Stimulated activated CD4-positive, alpha-beta T cell treated with anti-CD3 and anti-CD28 coated beads, Interleukin-1b, Interleukin-23, amount 100 ng/mL, for 24 hours (primary cell): ENCODE measurements at places on chromosomes 12 and 14.

GRCh38 chr14:94363151-94363624 is 25.2 kb downstream of the SERPINA1 start:
- no peak for DNase-seq

GRCh38 chr12:108876550-108876949 is 3.3 kb upstream of the DAO start:
- no peak for DNase-seq

GRCh38 chr14:104254735-104255400 is 116.5 kb downstream of the KIF26A start:
- no peak for DNase-seq

DNA sequence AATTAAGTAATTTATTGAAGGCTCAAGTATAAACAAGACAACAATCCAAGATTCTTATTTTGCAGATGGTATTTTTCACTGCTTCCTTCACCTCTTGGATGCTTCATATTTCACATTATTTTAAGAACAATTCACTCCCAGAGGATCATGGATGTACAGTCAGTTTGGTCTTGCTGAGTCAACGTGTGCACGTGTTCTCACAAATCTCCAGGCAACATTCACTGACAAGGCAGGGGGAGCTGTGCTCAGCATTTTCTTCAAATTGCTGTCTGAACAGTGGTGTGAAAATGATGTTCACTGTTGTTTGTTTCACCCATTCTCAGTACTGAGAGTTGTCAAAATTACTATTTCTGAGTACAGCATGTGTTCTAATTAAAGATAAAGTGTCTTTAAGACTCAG is 118.3 kb upstream of the SLC38A4 start:
- no peak for DNase-seq

- no peak for DNase-seq
These were observed 486.4 kb downstream of the TMTC2 start for GRCh38 chr12:83172866-83173649.

- DNase-seq, result no peak
These were observed 12.2 kb upstream of the TUBA1A start for GRCh38 chr12:49200919-49201594.

- no peak for DNase-seq
These were observed 4.8 kb downstream of the TGFB3 start for GRCh38 chr14:75976826-75977581.

DNA sequence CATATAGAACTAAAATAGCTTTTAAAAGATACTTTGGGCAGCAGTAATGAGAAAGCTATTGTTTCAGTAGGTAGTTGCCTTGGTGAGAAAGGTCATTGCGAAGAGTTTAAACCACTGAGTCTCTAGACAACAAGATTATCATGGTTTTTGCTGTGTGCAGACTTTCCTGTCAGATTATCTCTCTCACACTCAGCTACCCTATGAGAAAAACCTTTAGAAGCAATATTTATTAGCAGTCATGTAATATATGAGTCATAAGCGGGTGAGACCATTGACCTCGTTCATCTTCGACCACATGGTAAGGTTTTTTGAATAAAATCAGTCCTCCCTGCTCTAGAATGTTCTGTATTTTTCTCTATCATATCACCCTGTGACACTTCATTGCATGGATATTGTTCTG is 59.9 kb downstream of the GPR65 start:
- no peak for DNase-seq

GRCh38 chr12:100942984-100943749 is 148.6 kb downstream of the ANO4 start:
- DNase-seq, result no peak

- DNase-seq, result no peak
These were observed 131.9 kb downstream of the MDGA2 start for GRCh38 chr14:47543459-47543858.

DNA sequence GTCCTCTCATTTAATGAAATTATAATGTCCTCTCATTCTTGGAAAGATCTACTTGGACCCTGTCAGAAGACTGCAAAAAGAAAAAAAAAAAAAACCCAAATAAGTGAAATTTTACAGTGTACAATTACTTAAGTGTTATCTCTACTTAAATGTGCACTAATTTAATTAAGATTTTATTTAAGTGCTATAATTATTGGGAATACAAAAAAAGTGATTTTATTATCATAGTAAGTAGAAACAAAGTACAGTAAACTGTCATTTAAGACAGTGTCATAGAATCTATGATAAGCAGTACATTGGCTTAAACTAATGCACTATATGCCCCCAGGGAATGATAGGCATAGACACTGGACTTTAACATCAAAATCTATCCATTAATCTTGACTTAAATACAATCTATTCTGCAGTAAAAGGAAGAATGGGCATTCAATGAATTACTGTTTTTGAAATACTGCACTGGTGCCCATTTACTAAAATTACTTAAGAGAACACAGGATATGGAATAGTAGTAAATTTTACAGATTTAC is 23.3 kb downstream of the INSM2 start:
- no peak for DNase-seq

DNA sequence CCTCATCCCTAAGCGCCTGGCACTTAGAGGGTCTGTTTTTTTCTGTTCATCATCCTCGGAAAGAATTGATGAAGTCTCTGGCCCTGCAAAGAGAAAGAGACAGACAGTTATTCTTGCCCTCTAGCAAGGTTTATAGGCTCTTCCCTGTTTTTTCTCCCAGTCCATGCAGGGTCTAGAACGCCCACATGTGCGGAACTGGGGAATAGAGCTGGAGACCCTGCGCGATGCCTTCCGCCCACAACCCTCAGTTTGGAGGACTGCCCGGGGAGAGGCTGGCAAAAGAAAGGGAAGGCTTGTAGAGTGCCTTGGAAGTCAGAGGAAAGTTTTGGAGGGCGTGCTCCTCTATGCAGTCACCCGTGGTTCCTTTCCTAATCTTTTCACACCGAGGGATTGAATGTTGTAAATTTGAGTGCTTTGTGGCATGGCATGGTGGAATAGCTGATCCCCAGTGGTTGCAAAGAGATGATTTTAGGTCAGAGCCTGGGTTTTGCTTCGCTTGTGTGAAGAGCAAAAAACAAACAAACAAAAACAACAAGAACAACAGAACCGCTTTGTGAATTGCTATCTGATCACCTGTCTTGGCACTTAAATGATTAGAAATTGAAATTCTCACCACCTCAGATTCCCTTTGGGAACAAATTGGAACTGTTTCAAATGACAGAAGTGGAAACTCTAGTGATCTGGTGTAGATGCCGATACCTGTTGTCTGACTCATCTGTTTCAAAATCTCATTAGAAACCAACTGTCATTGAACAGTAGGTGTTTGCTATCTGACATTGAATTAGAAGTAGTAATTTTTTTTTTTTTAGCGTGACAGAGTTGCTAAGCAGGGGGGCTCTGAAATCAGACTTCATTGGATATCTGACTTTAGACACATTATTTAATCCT is 947 bp downstream of the GAS2L3 start:
- DNase-seq, result no peak

GRCh38 chr12:32451816-32452215 is 52.5 kb downstream of the FGD4 start:
- DNase-seq, result no peak

DNA sequence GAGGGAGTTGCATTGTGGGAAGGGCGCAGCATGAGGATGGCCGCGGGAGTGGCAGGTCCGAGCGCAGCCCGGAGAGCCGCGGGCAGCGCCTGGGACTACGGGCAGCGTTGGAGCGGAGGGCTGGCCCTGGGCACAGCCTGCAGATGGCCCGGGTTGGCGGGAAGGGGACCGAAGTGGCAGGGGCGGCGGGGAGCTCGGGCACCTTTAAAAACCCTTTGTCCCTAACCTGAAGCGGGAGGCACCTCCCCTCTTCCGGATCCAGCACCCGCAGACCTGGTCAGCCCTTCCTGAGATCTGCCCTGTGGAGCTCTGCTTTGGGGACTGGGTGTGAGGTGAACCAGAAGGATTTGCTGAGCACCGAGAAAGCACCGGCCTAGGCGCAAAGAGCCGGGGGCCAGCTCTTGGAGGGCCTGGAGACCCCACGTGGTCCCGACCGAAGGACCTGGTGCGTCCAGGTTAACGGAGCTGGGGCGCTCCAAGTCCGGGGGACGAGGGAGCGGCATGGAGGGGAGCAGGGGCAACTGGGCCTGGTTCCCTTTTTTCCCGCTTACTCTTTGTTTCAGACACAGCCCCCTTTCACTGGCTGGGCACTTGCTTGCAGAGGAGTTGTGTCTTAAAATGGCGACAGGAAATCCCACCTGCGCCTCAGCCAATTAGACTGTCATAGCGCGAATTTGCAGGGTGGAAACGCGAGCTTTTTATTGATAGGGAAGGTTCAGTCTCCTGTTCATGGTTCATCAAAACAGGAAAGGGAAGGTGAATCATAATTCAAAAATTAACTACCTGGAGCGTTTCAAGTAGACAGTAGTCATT is 792 bp upstream of the SLC38A1 start:
- peak; percentile 62 for DNase-seq

DNA sequence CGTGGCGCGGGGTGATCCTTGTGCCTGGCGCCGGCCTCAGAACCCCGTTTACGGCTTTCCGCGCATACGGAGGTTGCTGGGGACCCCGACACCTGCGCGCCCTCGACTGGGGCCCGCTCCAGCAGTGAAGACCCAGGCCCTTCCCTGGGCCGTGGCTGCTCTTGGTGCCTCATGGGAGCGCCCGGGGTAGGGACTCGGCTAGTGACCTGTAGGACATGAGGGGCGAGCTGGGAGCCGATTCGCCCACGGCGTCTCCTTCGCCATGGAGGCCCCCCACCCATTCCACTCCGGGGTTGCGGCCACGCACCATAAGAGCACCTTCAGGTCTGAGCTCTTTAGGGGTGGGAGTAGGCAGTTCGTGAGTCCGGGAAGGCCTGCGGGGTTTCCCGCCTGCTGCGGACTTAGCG is 14.2 kb upstream of the PAX9 start:
- no peak for DNase-seq

GRCh38 chr12:2051700-2052621 is 826 bp upstream of the CACNA1C start:
- no peak for DNase-seq

- no peak for DNase-seq
These were observed 86.6 kb downstream of the PAPLN start for GRCh38 chr14:73323896-73324399.

GRCh38 chr14:68393259-68393658 is 399.6 kb downstream of the ZFP36L1 start:
- no peak for DNase-seq

GRCh38 chr12:109782326-109782703 is 50.9 kb downstream of the TRPV4 start:
- no peak for DNase-seq

DNA sequence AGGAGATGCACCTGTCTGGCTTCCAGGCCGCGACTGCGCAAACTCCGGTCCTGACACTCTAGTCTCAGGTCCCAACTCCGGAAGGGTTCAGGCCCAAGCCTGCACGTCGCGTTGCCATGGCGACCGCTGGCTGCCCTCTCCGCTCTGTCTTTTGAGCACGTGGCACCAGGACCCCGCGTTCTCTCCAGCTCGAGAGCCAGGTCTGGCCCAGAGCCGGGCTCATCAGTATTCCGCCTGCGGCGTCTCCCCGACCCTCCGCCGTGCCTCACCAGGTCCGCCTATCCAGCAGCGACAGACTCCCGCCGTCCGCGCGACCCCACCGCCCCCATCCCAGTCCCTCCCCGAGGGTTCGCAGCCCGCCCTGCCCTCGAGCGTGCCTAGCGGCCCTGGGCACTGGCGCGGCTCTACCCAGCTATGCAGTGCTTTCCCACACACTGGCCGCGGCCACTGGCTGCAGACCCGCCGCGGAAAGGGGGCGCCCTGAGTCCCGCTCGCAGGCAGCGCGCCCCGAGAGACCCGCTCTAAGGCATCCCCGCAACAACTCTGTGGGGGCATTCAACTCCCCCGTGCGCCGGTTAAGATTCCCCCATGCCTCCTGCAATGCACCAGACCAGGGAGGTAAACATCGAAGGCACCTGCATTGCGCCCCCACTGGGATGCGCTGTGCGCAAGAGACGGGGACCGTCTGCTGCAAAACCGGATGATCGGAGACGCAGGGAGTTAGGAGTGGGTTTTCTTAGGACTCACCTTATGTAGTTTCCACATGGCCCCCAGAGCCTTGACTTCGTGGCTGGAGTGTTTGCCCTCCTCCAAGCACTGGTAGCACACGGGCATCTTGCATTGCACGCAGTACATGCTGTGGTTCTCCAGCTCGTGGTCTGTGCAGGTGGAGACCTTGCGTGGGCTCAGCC is 1.3 kb downstream of the TRIM9 start:
- no peak for DNase-seq

DNA sequence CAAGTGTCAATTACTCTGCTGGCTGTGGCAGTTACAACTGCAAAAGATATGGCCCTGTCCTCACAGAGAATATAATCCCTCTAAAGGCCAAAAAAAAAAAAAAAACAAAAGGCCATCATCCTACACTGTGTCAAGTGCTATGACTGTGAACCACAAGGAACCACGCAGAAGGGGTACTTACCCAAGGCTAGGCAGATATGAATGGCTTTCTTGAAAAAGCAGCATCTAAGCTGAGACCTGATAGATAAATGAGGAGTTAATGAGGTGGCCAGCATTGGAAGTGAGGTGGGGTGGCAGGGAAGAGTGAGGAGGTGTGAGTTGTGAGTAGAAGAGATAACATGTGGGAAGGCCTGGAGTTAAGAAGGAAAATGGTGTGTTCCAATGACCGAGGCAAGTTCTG is 16.4 kb upstream of the IL22 start:
- no peak for DNase-seq

GRCh38 chr12:2226641-2227040 is 173.9 kb downstream of the CACNA1C start:
- no peak for DNase-seq

GRCh38 chr14:98070536-98070935 is 1201.5 kb downstream of the BCL11B start:
- DNase-seq, result no peak
